ENCODE measurements at places on chromosomes 5 and 9. TPM values are rescaled to one million over a fixed set of nuclear protein-coding genes. Genes with fewer than 3 reads are reported as not detected.
A peak's percentile ranks its signal among the peaks of the same experiment; 100 is the strongest.

- no peak for DNase-seq
Observed at GRCh38 chr5:90547072-90547536, 11.5 kb upstream of the ADGRV1 start.

The PDCD1LG2 gene
- 0.09 TPM for total RNA-seq

GRCh38 chr5:156486394-156487238 is 159.7 kb downstream of the SGCD start:
- no peak for DNase-seq

The CDO1 gene
- 63.2 TPM for total RNA-seq

DNA sequence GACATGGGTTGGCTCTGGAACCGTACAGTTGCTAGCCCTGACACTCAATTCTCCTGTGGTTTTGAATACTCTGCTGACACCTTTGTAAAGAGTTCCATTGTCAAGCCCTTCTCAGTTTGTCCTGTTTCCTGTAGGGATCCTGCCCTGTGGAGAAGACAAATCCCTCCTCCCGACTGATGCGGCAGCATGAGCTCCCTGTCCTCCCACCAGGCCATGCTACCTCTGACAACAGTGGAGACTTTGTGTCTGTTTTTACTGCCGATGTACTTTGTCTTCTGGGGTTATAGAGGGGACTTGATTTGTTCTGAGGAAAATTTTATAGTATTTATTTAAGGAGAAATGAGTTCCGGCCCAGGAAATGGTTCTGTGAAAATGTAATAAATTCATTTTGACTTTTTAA is 57.8 kb downstream of the PRLR start:
- DNase-seq, result no peak

The CEP72 gene
- 7.1 TPM for total RNA-seq

The PTPRD gene
- 323 TPM for total RNA-seq

DNA sequence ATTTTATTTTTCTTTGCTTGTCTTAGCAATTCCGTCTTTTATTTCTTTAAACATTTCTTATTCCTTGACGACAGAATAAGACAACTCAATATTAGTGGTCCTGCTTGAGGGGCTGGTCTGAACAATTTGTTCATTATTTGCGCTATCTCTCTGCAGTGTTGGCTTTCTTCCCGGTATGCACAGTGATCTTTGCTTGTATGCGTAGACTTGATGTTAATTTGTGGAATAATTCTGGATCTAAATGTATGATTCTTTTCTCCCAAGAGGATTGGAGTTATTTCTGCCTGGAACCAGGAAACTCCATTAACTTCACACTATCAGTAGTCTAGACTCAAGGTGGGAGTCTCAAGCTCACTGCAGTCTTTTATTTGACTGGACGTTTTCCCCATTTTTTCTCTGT is 80.4 kb downstream of the KDM4C start:
- no peak for DNase-seq

The PCDHA8 gene
- 15.9 TPM for total RNA-seq

- no peak for DNase-seq
Observed at GRCh38 chr5:68419637-68420452, 204.3 kb downstream of the PIK3R1 start.

The CTXN3 gene
- total RNA-seq, result 2.8 TPM

DNA sequence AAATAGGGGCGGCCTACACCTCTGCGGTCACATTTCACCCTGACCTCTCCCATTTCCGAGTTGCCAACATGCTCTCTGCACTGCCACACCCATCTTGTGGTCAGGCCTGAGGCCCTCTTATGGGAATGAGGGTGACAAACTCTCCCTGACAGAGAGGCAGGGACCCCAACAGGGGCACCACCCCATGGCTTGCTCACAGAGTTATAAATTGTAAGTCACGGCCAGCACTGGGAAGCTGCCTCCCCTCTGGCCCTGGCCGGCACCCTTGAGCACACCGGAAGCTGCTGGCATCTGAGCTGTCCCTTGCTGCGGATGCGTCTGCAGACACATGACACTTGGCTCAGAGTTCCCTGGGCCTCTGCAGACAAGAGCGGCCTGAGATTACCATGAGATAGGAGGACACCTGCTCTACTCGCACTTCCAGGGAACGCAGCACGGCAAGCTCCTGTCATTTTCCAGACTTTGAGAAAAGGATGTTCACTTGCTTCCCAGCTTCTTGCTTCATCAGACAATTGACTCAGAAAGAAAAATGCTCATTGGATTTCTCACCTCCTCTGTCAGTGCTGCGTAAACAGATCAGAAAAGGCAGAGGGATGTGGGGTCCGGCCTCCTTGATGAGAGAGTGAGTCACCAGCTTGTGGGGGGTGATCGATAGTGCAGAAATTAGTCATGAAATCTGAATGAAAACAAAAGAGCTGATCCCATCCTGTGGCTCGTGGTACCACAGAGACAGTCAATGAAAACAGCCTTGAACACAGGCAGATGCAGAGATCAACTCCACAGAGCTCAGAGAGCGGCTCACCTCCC is 269.8 kb downstream of the SYK start:
- DNase-seq, result peak; percentile 51

DNA sequence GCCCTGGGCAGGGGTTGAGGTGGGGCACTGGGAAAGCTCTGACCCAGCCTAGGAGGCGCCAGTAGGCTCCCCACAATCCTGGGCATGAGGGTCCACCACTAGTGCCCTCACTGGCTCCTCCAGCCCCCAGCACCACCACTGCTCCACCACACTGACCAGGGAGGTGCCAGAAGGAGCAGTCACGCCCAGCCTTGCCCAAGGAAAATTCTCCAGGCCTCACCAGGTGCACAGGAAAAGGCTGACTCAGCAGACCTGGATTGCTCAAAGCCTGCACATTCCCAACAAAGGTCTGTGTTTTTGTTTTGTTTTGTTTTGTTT is 62.9 kb downstream of the ZNF354C start:
- no peak for DNase-seq

The WDR31 gene
- total RNA-seq, result 2.4 TPM

- DNase-seq, result no peak
Observed at GRCh38 chr9:19660019-19660418, 128.8 kb downstream of the SLC24A2 start.

- DNase-seq, result no peak
Observed at GRCh38 chr5:99911971-99912370, 623.2 kb upstream of the FAM174A start.

The OLFML2A gene
- 5.4 TPM for total RNA-seq

DNA sequence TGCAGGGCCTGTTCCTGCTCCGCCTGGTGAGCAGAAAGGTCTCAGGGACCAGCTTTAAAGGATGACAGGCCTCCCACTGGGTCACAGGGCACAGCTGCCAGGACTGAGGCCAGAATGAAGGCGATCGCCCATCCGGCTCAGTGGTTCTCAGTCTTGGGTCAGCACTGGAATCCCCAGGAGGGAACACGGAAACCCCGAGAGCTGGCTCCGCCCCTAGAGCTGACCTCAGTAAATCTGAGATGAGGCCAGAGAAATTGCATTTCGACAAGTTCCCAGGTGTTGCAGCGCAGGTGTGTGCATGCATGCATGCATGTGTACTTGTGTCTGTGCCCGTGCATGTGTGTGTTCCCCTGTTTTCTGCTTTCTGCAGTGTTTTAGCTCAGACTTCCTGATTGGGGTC is 47.2 kb upstream of the KCNMB1 start:
- no peak for DNase-seq

The LCN9 gene
- total RNA-seq, result not detected

GRCh38 chr5:175448276-175448675 is 4.3 kb upstream of the DRD1 start:
- DNase-seq, result no peak

DNA sequence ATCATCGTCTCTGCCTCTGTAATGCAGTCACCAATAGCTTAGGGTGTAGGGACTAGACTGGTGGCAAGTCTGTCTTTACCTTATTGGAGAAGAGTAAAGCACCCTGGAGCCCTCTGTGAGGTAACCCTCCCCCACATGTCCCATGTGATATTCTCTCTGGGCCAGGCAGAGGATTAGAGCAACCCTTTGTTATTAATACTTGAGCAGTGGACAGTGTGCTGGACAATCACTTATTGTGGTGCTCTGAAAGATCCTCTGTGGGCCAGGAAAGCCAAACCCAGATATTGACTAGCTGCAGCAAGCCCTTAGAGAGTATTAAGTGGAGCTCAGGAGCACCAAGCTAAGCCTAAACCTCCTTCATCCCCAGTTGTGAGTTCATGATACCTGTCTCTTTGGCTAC is 139.7 kb upstream of the RUSC2 start:
- DNase-seq, result no peak

- peak; percentile 59 for DNase-seq
Observed at GRCh38 chr5:116375926-116376325, 198.7 kb downstream of the SEMA6A start.

DNA sequence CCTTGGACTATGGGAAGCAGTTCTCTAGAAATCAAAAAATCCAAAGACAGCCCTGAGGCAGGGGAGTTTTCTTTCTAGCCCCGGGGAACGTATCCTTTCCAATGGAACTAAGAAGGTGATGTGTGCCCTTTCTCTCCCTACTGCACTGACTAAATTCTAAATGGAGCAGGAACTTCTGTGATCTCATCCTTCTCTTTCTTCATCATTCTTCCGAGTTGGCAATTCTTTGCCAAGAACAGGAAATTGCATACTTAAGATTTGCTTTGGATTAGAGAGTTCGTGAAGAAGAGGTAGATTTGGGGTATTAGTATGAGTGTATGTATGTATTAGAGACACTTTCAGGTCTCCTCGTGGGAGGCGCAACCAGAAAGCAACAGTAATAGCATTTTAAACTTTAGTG is 178.0 kb upstream of the PIK3R1 start:
- no peak for DNase-seq

- no peak for DNase-seq
Observed at GRCh38 chr5:130693509-130693908, 471.5 kb downstream of the HINT1 start.

GRCh38 chr5:179530069-179530998 is 20.0 kb upstream of the RUFY1 start:
- DNase-seq, result no peak

DNA sequence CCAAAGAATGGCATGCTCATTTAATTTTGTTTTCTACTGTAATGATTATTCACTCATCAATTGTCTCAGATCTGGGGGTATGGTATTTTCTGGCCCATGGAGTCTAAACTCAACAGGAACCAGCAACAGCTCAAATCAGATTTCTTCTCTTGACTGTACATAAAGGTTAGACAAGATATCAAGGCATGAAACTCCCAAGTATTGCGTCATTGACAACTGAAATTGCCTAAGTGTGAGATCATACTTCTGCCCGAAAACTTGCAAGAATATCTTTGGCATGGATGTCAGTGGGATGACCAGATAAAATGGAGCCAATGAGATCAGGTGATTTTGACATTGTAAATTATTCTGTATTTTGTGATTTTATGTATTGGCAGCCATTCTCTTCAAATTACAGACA is 141.7 kb upstream of the STK32A start:
- DNase-seq, result no peak

GRCh38 chr5:168291964-168292785 is 730 bp downstream of the WWC1 start:
- no peak for DNase-seq

- no peak for DNase-seq
Observed at GRCh38 chr9:137647096-137647714, 28.4 kb downstream of the EHMT1 start.

- DNase-seq, result no peak
Observed at GRCh38 chr9:133897675-133898074, 94.4 kb downstream of the VAV2 start.

DNA sequence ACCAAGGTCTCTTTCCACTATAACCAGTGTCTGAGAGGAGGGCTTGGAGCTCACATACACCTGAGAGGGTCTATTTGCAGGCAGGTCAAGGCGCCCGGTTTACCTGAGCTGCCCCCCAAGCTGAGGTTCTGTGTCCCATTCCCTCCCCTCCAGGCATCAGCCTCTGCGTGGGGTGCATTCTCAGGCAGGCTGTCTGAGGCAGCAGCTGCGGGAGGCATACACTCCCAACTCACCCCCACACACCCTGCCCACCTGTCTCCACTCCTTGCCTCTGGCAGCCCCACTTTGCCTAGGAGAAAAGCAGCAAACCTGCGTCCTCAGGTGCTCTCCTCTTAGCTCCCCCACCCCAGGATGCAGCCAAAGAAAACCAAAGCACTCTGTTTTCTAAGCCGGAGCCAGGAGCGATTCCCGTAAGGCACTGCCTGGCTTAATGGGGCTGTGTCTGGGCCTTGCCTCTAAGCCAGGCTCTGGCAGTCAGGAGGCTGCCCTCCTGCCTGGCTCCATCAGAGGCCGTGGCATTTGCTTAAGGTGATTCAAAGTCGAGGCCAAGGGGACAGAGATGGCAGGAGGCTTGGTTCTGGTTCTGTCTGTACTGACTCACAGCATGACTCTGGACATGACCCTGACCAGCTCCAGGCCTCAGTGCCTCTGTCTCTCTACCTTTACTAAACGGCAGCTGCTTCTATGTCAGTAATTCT is 139.2 kb upstream of the TRIM32 start:
- DNase-seq, result no peak

DNA sequence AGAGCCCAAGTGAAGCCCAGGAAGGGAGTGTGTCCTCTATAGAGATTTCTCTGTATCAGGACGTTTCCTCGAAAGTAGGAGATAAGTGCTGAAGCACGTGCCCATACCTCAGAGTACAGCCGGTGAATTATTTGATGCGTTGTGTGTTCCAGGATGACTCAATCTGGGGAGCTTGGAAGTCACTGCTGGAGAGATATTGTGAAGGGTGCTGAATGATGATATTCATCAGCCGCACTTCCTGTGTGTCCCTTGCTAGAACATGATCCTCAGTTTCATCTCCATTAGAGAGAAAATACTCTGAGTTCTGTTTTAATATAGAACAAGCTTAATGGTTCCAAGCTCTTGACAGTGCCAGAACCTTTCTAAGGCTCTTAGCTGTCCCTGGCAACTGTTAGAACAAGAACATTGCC is 402.3 kb upstream of the ADAMTSL1 start:
- DNase-seq, result no peak

DNA sequence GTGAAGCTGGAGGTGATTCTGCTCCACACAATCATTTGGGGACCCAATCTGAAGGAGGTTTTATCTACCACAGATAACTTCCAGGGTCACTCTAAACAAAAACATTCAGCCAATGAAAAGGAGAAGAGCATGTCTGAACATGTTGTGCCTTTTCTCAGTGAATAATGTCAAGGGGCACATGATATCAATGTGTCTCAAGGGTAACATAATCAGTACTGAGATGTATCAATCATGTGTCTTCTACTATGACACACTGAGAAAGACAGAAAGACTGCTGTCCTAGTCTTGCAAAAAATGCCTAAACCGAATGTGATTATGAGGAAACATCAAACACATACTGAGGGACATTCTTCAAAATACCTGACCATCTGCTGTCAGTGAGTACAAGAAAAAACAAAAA is 25.4 kb upstream of the RASA1 start:
- DNase-seq, result no peak

DNA sequence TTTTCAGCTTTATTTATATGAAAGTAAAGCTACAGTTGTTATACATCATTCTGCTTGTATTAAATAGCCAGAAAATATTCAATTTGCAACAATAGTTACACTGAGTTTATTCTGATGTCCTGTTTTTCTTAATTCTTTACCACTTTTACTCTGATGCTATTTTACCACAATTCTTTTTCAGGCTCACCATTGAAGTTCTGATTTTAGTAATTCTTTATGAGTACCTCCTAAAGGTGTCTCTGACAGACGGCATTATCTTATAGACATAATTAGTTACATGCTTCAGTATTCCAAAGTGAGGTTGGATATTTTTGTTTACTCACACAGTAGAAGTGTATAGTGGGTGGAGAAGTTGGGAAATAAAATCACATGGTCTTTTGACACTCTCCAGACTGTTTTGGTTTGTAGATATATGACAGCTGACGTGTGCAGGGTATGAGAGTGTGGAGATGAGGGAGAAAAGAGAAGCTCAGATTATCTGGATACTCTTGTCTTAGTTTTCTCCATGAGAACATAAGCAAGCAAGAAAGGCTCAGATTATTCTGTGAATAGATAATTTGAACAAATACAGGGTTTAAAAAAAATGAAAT is 97.4 kb downstream of the FBXO4 start:
- DNase-seq, result no peak

The EPB41L4B gene
- total RNA-seq, result 14.1 TPM

- DNase-seq, result no peak
Observed at GRCh38 chr5:150361301-150361700, 3.8 kb downstream of the TCOF1 start.

Measured in cerebellum (tissue), 4 donors.